ENCODE measurements at places on chromosomes 12 and 14.

GRCh38 chr12:63928305-63928704 is 83.8 kb downstream of the SRGAP1 start:
- DNase-seq, result no peak

- DNase-seq, result peak; percentile 12
These were observed 75.2 kb downstream of the CMAS start for GRCh38 chr12:22121224-22121623.

- no peak for DNase-seq
These were observed 67.0 kb upstream of the CAND1 start for GRCh38 chr12:67202011-67202677.

GRCh38 chr14:94058128-94058673 is 22.8 kb downstream of the DDX24 start:
- DNase-seq, result no peak

GRCh38 chr12:94055528-94055927 is 92.8 kb upstream of the PLXNC1 start:
- no peak for DNase-seq

DNA sequence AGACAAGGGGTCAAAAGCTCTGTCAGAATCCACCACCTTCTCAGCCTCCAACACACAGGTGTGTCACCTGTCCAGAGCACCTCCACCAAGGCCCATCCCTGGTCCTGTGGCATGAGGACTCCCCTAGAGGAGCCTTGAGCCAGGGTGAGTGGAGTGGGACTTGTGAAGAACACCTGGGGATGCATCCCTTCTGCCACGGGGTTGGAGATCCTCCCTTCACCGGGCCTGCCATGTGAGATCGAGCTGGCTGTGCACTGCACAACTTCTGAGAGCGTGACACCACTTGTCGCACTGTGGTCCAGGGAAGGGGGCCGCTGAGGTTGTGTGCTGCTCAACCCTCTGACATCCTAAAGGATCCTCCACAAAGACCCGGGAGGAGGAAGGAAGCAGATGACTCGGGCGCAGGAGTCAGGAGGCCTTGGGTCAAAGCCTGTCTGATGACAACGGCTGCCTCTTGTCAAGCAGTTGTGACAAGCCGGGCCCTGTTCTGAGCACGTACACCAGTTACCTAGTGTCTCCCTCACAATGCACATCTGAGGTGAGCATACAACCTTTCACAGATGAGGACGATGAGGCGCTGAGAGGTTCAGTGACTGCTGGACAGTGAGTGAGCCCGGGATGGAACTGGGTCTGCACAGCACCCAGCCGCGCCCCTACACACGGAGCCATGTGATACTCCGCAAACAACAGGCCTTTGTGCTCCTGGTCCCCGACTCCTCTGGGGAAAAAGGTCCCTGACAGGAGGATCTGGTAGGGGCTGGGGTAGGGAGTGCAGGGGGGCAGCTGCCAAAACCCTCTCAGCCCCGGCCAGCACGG is 35.6 kb downstream of the CHGA start:
- no peak for DNase-seq

- no peak for DNase-seq
These were observed 148.4 kb upstream of the SYT10 start for GRCh38 chr12:33587784-33588712.

DNA sequence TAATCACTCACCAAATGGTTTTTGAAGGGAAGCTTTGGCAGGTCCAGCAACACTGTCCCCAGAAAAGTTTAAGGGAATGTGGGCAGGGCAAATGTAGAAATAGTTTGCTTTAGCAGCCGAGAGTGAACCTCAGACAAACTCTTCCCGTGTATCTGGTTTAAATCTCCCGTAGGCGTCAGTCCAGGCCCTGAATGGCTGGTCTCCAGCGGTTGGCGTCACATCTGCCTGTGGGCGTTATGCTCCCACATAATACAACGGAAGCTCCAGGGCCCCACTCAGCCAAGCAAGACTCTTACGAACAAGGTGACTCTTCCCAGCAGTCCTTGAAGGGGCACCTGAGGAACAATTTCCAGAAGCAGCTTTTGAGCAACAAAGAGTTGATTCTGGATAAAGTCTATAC is 942 bp downstream of the ZC2HC1C start:
- DNase-seq, result no peak

DNA sequence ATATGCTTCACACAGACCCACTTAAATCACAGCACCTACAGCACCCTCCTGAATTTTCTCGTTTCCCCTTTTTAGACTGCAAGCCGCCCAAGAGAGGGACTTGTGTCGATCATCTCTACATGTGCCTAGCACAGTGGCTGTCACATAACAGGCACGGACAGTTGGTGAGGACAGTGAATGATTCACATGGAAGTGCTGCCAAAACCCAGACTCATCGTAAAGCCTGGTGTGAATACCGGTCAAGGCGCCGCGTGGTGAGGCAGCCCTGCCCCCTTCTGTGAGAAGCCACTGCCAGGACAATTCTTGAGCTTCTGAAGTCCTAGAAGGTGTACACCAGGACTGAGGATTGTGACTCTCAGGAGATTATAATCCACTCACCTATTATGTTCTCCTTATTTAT is 44.3 kb downstream of the ATG2B start:
- no peak for DNase-seq

DNA sequence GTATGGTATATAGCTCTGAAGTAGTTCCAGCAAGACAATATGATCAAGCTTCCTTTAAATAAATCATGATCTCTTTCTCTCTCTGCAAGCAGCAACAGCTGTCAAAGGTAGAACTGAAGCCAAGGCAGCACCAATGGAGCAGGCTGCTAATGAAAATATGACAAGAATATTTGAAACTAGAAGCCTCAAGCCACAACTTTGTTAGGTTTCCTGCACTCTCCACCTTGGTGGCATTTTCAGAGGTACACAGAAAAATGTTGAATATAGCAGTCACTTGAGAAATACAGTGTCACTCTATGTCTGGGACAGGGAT is 43.8 kb upstream of the PSMA6 start:
- DNase-seq, result no peak

DNA sequence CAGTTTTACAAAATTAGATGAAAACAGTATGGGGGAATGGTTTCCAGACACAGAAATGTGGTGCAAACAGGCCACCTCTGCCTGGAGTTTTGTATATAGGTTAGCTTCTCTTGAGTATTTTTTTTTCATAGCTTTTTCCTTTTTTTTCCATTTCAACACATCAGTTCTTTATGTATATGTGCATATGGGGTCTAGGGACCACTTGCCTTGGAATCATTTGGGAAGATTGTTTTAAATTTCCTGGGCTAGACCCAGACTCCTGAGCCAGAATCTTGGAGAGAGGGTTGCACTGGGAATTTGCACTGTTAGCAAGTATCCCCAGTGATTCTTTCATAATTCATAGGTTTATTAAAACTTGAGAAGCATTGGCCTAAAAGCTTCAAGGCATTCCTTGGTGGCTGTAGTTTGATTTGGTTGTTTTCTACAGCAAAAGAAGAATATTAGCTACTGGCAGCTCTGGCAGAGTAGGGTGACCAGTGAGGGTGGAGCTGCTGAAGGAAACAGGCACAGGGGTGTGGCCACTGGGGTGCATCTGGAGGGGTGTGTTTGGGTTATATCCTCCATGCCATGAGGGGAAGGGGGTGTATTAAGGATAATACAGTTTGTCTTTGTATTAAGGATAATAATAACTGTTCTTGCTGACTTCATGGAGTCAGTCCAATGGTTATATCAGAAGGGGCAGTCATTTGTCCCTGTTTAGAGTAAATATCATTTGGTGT is 22.8 kb downstream of the PPP1R36 start:
- DNase-seq, result no peak

- no peak for DNase-seq
These were observed 98.7 kb upstream of the PLXNC1 start for GRCh38 chr12:94049718-94050117.

GRCh38 chr14:89654998-89655397 is 238.0 kb upstream of the FOXN3 start:
- DNase-seq, result no peak

- no peak for DNase-seq
These were observed 79.8 kb downstream of the GLT1D1 start for GRCh38 chr12:128933039-128933438.

DNA sequence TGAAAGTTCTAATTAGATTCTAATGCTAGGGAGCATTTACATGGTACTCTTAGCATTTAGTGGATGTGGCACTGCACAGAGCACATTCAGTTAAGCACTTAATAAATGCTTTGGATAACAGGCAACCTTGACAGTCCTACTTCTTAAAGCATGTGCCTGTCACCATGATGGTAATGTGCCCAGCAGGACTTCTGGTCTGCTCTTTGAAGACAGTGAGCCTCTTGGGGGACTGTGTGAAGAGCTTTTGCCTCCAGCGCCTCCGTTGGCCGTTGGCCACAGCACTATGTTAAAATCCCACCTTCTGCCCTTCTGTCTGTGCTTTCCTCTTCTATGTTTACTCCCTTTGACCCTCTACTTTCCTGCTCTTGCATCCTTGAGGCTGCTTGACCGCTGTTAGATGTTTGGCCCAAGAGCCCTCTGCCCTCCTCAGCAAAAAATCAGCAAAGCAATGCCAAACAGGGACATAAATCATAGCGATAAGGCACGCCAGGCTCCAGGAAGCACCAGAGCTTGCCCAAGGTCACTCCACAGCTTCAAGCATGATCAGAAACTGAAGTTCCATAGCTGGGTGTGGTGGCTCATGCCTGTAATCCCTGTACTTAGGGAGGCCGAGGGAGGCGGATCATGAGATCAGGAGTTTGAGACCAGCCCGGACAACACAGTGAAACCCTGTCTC is 8.3 kb downstream of the CDKL1 start:
- DNase-seq, result no peak

DNA sequence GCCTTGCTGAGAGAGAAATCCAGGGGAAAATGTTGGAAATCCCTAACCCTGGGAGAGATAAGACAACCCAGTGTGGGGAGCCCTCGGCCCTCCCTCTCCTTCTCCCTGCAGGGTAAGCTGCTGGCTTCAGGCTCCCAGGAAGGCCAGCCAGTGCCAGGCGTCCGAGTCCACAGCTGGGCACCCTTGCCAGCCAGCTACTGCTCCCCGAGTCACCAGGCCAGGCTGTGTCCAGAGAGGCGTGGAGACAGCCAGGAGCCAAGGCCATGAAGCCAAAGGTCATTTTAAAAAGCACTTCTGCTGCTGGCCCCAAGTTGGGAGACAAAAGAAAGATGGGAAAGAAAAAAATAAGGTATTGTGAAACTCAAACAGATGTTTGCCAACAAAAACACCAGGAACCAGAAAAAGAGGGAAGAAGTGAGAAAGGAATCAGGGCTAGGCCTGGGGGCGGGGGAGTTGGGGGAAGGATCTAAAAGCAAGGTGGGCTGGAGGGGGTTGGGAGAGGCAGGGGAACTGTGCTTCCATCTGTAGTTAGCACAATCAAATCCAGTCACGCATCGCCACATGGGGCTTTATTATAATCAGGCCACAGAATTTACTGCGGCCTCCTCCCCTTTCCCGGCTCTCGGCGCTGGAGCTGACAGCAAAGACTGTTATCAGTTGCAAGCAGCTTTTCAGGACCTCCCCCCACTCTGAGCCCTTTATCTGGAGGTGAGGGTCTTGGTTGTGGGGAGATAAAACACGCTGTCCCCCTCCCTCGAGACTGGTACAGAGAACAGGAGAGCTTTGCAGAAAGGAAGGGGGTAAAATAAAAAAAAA is 33.5 kb downstream of the RBM19 start:
- DNase-seq, result no peak

GRCh38 chr14:50816395-50817047 is 14.4 kb downstream of the NIN start:
- no peak for DNase-seq

GRCh38 chr14:97080991-97081390 is 283.8 kb downstream of the VRK1 start:
- DNase-seq, result no peak

GRCh38 chr12:94817695-94818075 is 167.3 kb upstream of the TMCC3 start:
- DNase-seq, result no peak

- DNase-seq, result no peak
These were observed at the start of gene CFAP73 for GRCh38 chr12:113149361-113150150. Gene CFAP73 (plus strand): TSS chr12:113149724. CDS start chr12:113149858, 134 bp downstream.

- no peak for DNase-seq
These were observed 158.9 kb downstream of the SLC5A8 start for GRCh38 chr12:101051151-101051550.

DNA sequence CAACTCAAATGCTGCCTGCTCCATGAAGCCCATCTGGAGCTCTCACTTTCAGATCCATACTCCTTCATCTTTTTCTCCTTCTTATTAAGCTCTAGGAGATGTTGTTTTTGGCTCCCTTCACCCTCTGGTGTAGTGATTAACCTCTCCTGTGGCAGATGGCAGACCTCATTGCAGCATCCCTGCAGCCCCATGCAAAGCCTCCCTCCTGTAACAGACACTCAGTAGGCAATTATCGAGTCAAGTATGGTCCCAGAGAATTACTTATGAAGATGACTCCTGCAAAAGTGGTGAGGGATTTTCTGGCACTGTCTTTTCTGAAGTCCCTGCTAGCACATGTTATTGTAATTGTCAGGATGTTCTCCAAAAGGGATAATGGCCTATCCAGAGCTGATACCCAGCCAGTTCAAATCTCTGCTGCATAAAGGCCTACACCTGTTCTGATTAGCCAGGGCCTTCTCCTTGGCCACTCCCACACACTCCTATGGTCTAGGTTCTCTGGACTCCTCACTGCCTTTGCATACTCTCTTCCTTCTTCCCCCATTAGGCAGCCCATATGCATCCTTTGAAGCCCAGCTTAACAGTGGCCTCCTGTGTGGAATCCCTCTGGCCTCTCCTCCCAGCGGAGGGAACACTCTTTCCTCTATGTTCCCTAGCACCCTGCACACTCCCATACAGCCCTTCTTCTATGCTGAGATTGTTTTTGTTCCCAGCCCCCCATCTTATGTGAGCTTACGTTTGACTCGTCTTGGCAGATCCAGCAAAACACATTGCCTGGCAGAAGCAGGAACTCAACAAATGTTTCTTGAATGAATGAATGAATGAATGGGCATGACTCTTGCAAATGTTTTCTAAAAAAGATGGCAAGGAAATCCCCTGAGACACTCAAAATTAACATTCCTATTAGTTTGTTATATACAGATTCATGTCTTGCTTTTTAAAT is 43.9 kb upstream of the MDM1 start:
- DNase-seq, result no peak

GRCh38 chr12:53500142-53500775 is 824 bp upstream of the TARBP2 start:
- DNase-seq, result no peak

- no peak for DNase-seq
These were observed 5.9 kb upstream of the RTL1 start for GRCh38 chr14:100909439-100909838.

DNA sequence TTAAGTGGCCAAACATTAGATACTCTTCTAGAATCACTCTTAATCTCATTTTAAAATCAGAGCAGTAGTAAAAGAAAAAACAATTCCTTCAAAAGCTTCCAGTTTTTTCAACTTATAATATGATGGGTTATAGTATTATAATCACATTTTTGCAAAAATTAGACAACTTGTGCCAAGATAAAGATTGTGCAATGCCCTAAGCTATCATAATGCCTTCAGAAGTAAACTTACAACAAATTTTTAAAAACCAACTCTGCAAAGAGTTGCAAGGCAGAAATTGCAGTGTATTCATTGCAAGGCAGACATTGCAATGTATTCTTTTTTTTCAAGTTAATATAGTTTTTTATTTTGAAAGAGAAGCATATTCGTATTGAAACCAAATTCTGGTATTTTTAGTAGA is 47.2 kb upstream of the KITLG start:
- DNase-seq, result no peak

GRCh38 chr14:23207146-23207540 is 23.7 kb upstream of the SLC7A8 start:
- no peak for DNase-seq

GRCh38 chr12:88247241-88247643 is 105.1 kb downstream of the TMTC3 start:
- no peak for DNase-seq

Measured in stimulated activated CD4-positive, alpha-beta T cell treated with anti-CD3 and anti-CD28 coated beads, Interleukin-4, amount 100 ng/mL, for 4 hours (primary cell).